Panc1 (cell line): ENCODE measurements at places on chromosomes 2 and 18. TPM values are rescaled to one million over a fixed set of nuclear protein-coding genes. Genes with fewer than 3 reads are reported as not detected.

ANKRD62 gene
- total RNA-seq, result not detected

PUM2 gene
- 85.6 TPM for total RNA-seq

- no peaks in the 10 kb centered on the region for H3K27me3 ChIP-seq
- no peaks in the 10 kb centered on the region for H3K36me3 ChIP-seq
- H3K27ac ChIP-seq, result no peak overlapping the region
These were observed 860.4 kb upstream of the CRIM1 start for GRCh38 chr2:35495182-35495581.

DNA sequence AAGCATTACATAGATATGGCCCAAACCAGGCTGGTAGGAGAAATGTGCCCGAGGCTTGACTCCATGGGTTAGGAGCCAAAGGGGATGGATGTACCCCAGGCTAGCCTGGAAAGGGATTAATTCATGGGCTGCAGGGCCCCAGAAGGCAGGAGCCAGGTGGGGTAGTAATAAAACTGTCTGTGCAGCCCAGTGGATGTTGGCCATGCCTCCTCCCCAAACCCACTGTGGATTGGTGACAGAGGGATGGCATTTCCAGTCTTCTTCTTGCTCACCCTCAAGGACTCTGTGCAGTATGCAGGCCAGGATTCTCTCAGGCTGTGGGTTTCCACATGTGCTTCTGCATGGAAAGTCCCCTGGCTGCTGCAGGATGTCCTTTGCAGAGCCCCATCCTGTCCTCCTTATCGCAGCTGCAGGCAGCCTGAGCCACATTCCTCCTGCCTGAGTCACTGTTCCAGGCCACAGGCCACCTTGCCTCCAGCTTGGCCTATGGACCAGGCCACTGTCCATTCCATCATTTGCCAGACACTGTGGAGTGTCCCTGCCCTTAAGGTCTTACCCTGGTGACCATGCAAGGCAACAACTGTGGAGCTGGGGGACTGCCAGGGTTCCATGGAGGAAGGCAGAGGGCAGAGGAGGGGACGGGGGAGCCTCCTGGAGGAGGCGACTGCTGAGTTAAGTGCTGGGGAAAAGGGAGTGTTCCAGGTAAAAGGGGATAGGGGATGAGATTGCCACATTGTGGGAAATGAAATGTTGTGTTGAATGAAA lies 38.9 kb downstream of the INO80C start:
- H3K27ac ChIP-seq, result peak overlapping the region; percentile 95
- H3K4me3 ChIP-seq, result peak overlapping the region; percentile 14; the same call in 1 of the 2 replicates
- peak; percentile 39 for DNase-seq
- no peaks in the 10 kb centered on the region for H3K27me3 ChIP-seq
- no peaks in the 10 kb centered on the region for H3K36me3 ChIP-seq
- H3K4me1 ChIP-seq, result peaks cover 48% of the 10 kb centered on the region

SEMA4F gene
- total RNA-seq, result 13.3 TPM

GRCh38 chr2:231688719-231689118 lies 19.6 kb upstream of the PTMA start:
- no peak for DNase-seq
- no peaks in the 10 kb centered on the region for H3K4me1 ChIP-seq
- no peaks in the 10 kb centered on the region for H3K36me3 ChIP-seq
- H3K27ac ChIP-seq, result no peak overlapping the region
- H3K27me3 ChIP-seq, result no peaks in the 10 kb centered on the region

REG3A gene
- total RNA-seq, result not detected

DNA sequence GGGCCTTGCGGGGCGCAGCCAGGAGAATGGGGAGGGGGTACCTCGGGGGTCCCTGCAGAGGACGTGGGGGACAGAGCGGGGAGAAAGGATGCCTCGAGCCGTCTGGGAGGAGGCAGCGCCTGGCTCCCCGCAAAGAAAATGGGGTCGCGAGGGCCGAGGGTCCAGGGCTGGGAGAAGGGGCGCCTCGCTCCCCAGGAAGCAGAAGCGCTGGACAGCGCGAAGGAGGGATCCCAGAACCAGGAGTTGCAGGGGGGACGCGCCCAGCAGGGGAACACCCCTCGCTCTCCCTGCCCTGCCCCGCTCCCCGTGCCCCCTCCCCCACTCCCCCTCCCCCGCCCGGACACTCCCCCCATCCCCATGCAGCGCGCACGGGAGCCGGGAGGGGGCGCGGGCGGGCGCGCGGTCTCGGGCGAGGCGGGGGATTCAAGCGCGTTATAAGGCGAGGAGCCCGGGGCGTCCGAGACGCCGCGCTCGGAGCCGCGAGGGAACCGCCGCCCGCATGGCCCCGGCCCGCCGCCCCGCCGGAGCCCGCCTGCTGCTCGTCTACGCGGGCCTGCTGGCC lies at the start of gene ERFE:
Gene ERFE (plus strand): TSS at position 462 of the 562 bp plus-strand sequence. CDS start 38 bp downstream, at position 500.
- H3K4me3 ChIP-seq, result peak within 1 kb of the TSS; percentile 63
- H3K27ac ChIP-seq, result 0 out of 2 replicates have a peak within 1 kb of the TSS, but pooled peaks have one; percentile 29
- no peaks in the 10 kb centered on the region for H3K36me3 ChIP-seq

IL36B gene
- total RNA-seq, result not detected

IMPACT gene
- total RNA-seq, result 36.2 TPM

- peaks cover 31% of the 10 kb centered on the region for H3K4me1 ChIP-seq
- H3K27ac ChIP-seq, result peak overlapping the region; percentile 63; the same call in 1 of the 2 replicates
- H3K36me3 ChIP-seq, result no peaks in the 10 kb centered on the region
- H3K27me3 ChIP-seq, result no peaks in the 10 kb centered on the region
These were observed 33.9 kb downstream of the INO80C start for GRCh38 chr18:35463827-35464226.

REG3G gene
- not detected for total RNA-seq

DNA sequence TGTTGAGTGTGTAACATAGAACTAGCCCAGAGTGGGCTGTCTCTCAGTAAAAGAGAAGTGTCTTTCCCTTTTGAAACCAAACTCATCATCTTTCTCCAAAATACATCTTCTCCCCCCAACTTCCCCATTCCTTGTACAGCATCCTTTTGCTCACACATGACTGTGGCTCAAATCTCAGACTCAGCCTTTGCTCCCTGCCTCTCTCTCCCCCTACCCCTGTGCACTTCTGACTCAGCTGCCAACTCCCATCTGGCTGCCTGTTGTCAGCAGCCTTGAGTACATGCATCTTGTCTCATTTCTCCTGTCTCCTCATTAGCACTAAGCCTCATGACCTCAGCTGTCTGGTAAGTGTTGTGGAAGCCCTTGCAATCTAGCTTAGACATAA lies 18.1 kb upstream of the MGAT4A start:
- no peak overlapping the region for H3K27ac ChIP-seq

DNA sequence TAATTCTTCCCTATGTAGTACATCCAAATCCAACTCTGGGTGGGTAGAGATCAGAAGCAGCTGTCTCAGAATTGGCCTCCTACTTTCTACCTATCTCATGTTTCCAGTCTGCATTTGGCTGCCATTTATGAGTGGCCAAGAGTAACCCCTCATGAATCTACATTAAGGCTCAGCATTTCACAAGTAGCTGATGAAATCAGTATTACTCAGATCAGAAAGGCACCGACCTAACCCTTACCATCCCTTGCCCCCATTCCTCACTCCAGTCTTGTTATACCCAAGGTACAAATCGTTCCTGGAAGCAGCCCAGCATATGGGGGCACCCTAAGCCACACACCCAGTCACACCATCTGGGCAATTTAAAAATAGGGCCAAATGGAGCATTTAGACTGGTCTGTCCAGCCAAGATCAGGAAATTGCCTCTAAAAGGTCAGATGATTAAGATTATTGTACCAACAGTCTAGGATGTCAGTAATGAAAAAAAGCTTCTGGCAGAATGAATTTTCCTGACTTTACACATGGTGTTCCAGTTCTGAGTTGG lies 37.1 kb downstream of the CD28 start:
- no peaks in the 10 kb centered on the region for H3K27me3 ChIP-seq
- no peaks in the 10 kb centered on the region for H3K36me3 ChIP-seq
- no peak overlapping the region for H3K27ac ChIP-seq
- no peaks in the 10 kb centered on the region for H3K4me1 ChIP-seq

MRPL30 gene
- 25.6 TPM for total RNA-seq

DNA sequence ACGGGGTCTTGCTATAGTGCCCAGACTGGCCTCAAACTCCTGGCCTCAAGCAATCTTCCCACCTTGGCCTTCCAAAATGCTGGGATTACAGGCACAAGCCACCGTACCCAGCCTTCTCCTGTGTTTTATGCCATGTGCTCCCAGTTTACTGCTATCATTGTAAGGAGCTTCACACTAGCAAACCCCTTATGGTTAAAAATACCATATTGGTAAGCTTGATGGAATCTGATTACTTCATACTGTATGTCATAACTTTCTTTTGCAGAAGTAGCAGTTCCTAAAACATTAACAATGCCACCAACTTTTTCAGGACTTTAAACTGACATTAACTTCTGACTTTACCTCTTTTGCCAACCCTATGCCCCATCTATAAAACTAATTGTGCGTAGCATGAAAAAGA lies 36.2 kb downstream of the HAT1 start:
- no peak for DNase-seq
- H3K4me1 ChIP-seq, result no peaks in the 10 kb centered on the region; the same call in 1 of the 2 replicates
- H3K27me3 ChIP-seq, result no peaks in the 10 kb centered on the region
- no peak overlapping the region for H3K27ac ChIP-seq
- no peaks in the 10 kb centered on the region; the same call in 1 of the 2 replicates for H3K36me3 ChIP-seq

GRCh38 chr2:110847651-110848050 lies 115.3 kb downstream of the ACOXL start:
- DNase-seq, result no peak
- H3K27ac ChIP-seq, result no peak overlapping the region
- no peaks in the 10 kb centered on the region for H3K36me3 ChIP-seq
- H3K4me3 ChIP-seq, result no peak overlapping the region
- no peaks in the 10 kb centered on the region for H3K4me1 ChIP-seq
- no peaks in the 10 kb centered on the region for H3K27me3 ChIP-seq

SERPINB11 gene
- total RNA-seq, result not detected

VWC2L gene
- total RNA-seq, result not detected

RAD51AP2 gene
- total RNA-seq, result not detected

CHRNA1 gene
- total RNA-seq, result not detected

DNA sequence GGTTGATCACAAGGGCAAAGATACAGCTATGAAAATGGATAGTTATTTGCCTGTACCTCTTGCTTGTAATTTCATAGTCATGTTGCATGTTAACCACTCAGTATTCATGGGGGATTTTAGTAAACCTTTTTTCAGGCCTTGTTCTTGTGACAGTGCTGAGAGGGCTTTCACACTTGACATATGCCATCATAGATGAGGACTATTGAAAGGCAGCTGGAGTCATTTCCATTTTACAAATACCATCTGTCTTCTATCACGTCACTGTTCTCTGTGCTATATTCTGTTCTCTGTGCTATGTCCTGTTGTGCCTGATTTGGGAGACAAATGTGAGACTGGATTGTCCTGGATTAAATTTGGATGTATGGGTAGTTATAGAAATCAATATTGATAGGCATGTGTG lies 131.7 kb downstream of the LYPD6B start:
- no peak overlapping the region for H3K27ac ChIP-seq
- H3K4me3 ChIP-seq, result no peak overlapping the region
- no peaks in the 10 kb centered on the region for H3K4me1 ChIP-seq
- DNase-seq, result no peak
- H3K27me3 ChIP-seq, result no peaks in the 10 kb centered on the region

GRCh38 chr18:77127769-77128671 lies 4.6 kb downstream of the MBP start:
- peak overlapping the region; percentile 0 for H3K4me3 ChIP-seq
- peak overlapping the region; percentile 97 for H3K27ac ChIP-seq
- peak; percentile 96 for DNase-seq
- peaks cover 74% of the 10 kb centered on the region for H3K4me1 ChIP-seq

PASK gene
- 51.6 TPM for total RNA-seq

GRCh38 chr2:188517549-188518215 lies 226.0 kb downstream of the GULP1 start:
- no peaks in the 10 kb centered on the region; the same call in 1 of the 2 replicates for H3K36me3 ChIP-seq
- H3K4me3 ChIP-seq, result no peak overlapping the region
- no peak for DNase-seq
- no peaks in the 10 kb centered on the region for H3K4me1 ChIP-seq
- no peak overlapping the region for H3K27ac ChIP-seq

DNA sequence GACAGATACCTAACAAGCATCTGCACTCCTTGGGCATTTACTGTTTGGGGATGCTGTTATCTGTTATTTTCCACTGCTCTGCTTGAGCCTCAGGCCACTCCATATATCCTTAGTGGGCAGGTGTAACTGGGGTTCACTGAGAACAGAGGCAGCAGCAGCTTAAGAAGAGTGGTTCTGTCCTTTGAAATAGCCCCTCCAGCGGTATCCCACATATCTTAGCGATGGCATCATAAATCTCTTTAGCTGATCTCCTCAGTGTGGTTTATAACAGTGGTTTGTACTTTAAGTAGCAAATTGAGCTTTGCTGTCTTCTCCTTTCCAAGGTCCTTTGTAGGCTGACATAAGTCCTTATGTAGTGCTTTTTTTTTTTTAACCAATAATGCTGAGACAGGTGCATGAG lies 79.7 kb upstream of the RPRM start:
- no peaks in the 10 kb centered on the region for H3K4me1 ChIP-seq
- H3K27me3 ChIP-seq, result no peaks in the 10 kb centered on the region
- H3K36me3 ChIP-seq, result no peaks in the 10 kb centered on the region
- H3K4me3 ChIP-seq, result no peak overlapping the region

DNA sequence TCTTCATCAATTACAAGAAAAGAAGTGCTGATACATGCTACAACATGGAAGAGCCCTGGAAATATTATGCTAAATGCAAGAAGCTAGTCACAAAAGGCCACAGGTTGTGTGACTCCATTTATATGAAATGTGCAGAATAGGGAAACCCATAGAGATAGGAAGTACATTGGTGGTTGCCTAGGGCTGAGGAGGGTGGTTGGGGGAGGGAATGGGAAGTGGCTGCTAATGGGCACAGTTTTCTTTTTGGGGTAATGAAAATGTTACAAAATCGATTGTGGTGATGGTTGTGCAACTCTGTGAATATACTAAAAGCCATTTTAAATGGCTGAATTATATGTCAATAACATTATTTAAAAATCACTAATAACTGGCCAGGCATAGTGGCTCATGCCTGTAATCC lies 24.3 kb upstream of the RESP18 start:
- no peak for DNase-seq
- no peak overlapping the region for H3K4me3 ChIP-seq
- H3K36me3 ChIP-seq, result no peaks in the 10 kb centered on the region
- H3K27me3 ChIP-seq, result no peaks in the 10 kb centered on the region; the same call in 1 of the 2 replicates
- H3K27ac ChIP-seq, result no peak overlapping the region

DNA sequence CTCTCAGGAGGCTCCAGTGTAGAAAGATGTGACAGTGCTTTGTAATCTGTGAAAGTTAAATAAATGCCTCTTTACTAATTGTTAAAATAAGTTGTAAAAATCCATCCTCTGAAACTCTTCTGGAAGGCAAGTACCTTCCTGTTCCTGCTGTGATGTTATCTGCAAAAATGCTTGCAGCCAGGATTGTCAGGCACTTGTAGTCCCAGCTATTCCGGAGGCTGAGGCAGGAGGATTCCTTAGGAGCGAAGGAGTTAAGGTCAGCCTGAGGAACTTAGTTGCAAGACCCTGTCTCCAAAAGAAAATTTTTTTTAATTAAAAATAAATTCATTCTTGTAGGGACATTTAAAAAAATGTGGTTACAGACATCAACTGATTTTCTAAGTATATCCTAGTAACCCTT lies 22.7 kb upstream of the BMPR2 start:
- no peaks in the 10 kb centered on the region for H3K36me3 ChIP-seq
- DNase-seq, result no peak
- H3K4me1 ChIP-seq, result no peaks in the 10 kb centered on the region
- no peak overlapping the region for H3K4me3 ChIP-seq
- no peak overlapping the region for H3K27ac ChIP-seq

GPR55 gene
- total RNA-seq, result 0.08 TPM

GRCh38 chr2:170176212-170176611 lies 1.7 kb upstream of the MYO3B start:
- no peaks in the 10 kb centered on the region for H3K4me1 ChIP-seq
- no peak overlapping the region for H3K4me3 ChIP-seq
- DNase-seq, result no peak
- H3K27me3 ChIP-seq, result no peaks in the 10 kb centered on the region
- no peaks in the 10 kb centered on the region for H3K36me3 ChIP-seq
- H3K27ac ChIP-seq, result no peak overlapping the region

GRCh38 chr2:69992310-69993047 lies 31.0 kb upstream of the ASPRV1 start:
- no peaks in the 10 kb centered on the region for H3K27me3 ChIP-seq
- no peak for DNase-seq
- H3K4me3 ChIP-seq, result no peak overlapping the region
- H3K36me3 ChIP-seq, result no peaks in the 10 kb centered on the region
- no peak overlapping the region for H3K27ac ChIP-seq
